ENCODE measurements at places on chromosomes 11 and 22. TPM values are rescaled to one million over a fixed set of nuclear protein-coding genes. Genes with fewer than 3 reads are reported as not detected.

C1QTNF6 gene
- total RNA-seq = 4.9 TPM

GRCh38 chr11:42770444-42771065, 541.2 kb upstream of the API5 start:
- DNase-seq = peak; percentile 10

SCN3B gene
- total RNA-seq = not detected

DNA sequence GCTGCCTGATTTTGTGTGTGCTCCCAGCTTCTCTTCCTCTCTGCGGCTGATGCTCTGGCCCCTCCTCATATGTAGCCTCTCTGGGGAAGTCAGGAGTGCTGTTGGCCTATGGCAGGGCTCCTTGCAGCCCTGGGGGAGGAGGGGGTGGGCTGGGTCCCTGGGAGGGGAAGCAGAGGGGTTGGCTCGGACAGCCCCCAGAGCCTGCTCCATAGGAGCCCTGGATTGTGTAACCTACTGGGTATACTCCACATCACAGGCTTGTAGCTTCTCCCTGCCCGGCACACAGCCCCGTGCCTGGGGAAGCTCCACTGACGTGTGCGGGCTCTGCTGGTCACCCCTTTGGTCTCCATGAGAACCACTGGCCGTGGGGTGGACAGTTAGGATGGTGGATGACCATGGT, 113.8 kb downstream of the ST3GAL4 start:
- DNase-seq = no peak

Measured in H4 (cell line).